LHCN-M2 (cell line): ENCODE measurements at places on chromosomes 6 and 20. TPM values are rescaled to one million over a fixed set of nuclear protein-coding genes. Genes with fewer than 3 reads are reported as not detected.

The PHACTR1 gene
- 11.0 and 12.0 TPM in 2 replicates for total RNA-seq

The SPINT3 gene
- not detected in 2 replicates for total RNA-seq

The CALHM5 gene
- total RNA-seq: 5.1 and 6.3 TPM in 2 replicates

The ANKEF1 gene
- 0.23 and 0.26 TPM in 2 replicates for total RNA-seq

The GINS1 gene
- 24.4 and 31.1 TPM in 2 replicates for total RNA-seq

The SIRPD gene
- not detected in 2 replicates for total RNA-seq

The MUC22 gene
- not detected in 2 replicates for total RNA-seq

The PHACTR3 gene
- total RNA-seq: 0.63 TPM in 1 of 2 replicates, not detected in the other

DNA sequence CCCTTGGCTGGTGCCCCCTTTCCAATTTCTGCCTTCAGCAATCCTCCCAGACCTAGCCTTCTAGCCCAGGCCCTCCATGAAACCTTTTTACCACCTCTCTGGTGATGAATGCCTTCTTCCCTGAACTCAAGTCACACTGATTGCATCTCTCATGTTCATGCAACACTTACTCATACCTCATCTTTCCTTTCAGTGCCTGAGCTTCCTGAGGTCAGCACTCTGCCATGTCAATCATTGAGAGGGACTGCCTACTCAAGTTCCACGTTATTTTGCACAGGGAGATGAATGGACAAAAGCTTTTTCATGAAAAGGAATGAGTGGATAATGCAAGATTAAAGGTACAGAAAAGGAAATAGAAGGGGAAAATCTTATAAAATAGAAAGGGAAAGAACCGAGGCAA is 60.1 kb upstream of the PLEKHG1 start:
- DNase-seq: no peak

DNA sequence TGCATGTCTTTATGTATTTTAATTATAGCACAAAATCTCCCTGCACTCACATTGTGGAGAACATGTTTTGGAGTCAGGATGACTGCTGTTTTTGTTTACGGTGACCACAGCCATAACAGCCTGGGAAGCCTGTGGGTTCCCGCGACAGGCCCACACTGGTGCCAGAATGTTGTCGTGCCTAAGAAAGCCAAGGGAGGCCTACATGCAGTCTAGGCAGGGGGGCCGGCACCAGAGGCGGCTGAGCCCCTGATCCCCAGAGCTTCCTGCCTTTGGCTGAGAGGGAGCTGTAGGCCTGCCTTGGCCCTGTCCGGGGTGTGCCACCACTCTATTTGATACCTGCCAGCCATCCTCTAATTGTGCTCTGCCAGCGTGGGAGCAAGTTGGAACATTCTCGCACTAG is 46.7 kb downstream of the TBC1D7 start:
- no peak for DNase-seq

DNA sequence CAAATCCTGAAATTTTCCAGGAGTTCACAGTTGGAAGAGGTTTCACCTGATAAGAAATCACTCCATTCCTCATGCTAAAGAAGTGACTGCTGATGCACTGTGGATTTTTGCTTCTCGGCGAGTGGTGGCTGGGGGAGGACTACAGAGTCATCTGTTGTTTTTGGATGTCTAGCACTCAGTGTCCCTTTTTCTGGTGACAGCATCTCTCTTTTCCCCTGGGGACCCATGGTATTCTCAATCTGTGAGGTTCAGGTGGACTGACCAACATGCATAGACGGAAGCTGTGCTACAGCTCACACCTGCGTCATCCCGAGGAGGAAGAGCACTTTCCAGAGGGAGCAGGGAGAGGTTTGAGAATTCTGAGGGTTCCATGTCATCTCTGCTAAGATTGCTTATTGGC is 42.7 kb upstream of the ZNF831 start:
- no peak for DNase-seq

DNA sequence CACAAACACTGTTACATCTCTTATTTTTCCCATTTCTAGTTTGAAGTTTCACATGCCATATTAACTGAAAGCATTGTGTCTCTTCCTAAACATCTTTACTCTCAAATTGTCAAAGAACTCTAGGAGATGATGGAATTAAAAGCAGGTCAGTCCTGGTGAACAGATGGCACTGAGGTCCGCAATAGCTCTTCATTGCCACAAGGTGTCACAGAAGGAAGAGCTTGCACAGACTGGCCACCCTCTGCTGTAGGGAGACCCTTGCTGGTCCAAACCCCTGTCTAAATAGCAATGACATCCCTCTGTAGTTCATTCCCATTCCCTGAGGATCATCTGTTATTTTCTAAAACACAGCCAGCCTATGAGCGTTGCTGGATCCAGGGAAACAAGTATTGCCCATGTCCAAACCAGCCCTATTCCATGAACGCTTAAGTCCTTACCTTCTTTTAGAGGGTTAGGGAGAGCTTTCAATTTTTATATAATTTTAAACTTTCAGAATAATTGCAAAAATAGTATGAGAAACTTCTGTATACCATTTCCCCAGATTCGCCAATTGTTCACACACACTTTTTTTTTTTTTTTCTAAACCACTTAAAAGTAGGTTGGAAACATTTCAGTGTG is 10.1 kb upstream of the HDAC2 start:
- DNase-seq: no peak

GRCh38 chr6:156954191-156954590 is 177.0 kb downstream of the ARID1B start:
- DNase-seq: no peak

GRCh38 chr20:21272279-21272678 is 30.9 kb upstream of the XRN2 start:
- DNase-seq: peak; percentile 45

DNA sequence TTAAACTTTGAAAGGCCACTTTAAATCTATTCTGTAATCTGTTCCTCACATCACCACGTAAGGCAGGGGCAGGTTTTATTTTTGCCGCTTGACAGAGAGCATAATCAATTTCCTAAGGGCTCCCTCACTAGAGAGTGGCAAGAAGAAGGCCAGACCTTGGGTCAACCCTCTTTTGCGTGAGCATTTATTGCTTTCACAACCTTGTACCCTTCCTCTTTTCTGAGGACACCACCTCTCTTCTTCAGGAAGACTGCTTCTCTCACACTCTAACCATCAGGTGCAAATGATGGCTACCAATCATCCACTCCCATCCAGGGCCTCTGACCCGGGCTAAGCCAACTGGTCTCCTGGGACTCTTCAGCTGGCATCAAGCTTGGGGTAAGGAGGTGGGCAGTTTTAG is 25.2 kb upstream of the QKI start:
- no peak for DNase-seq

DNA sequence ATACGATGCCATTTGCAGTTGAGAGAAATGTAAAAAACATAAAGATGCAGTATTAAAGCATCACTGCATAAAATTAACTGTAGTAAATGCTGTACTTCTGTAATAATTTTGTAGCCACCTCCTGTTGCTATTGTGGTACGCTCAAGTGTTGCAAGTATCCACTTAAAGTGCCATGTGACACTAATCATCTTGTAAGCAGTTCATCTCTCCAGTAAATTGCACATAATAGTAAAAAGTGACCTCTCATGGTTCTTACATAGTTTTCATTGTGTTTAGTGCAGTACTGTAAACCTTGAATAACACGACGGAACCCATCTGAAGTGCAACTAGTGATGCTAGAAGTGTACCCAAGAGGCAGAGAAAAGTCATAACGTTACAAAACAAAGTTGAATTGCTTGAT is 190.1 kb upstream of the VGLL2 start:
- DNase-seq: no peak

DNA sequence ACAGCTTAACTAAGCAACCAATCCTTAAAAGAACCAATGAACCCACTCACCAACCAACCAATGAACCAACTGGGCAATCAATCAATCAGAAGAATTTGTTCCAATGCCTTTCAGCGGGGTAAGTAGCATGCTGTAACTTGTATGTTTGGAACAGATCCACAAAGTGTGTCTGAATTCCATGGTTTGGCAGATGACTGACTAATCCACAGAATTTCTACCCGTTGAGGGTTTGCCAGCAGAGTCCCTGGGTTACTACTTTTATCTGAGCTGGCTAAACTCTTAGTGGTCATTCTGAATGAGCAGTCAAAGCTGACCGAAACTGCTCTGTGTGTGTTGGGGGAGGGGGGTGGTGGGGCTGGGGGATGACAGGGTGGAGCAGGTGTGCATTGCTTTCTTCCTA is 125.0 kb upstream of the JAG1 start:
- peak; percentile 67 for DNase-seq

DNA sequence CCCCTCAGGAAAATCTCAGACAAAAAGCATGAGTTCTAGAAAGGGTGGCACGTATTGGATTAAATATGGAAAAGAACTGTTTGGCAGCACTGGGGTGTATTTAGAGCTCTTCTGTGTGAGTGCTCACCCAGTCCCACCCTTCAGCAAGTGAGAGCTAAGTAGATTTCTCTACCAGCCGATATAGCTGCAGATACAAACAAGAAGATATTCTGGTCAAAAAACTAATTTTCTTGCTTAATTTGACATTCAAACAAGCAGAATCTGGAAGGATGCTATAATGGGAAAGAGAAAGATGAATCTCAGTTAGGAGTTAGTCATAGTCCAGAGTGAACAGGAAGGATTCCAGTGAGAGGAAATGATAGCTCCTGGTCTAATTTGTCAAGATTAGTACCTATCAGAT is 232.1 kb downstream of the TMEM242 start:
- no peak for DNase-seq

DNA sequence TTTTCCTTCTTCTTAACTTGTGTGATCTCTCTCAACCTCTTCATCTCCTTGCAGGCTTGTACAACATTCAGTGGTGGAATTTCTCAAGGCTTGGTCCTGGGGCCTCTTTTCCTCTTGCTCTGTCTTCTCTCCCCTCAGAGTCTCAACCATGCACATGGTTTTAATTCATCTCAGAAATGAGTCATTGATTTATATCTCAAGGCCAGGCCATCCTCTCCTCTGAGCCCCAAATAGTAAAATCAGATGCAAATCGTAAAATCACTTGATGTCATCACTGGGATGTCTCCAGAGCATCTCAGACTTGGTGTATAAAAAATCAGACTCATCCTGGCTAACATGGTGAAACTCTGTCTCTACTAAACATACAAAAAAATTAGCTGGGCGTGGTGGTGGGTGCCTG is 85.0 kb downstream of the FNDC1 start:
- DNase-seq: no peak

DNA sequence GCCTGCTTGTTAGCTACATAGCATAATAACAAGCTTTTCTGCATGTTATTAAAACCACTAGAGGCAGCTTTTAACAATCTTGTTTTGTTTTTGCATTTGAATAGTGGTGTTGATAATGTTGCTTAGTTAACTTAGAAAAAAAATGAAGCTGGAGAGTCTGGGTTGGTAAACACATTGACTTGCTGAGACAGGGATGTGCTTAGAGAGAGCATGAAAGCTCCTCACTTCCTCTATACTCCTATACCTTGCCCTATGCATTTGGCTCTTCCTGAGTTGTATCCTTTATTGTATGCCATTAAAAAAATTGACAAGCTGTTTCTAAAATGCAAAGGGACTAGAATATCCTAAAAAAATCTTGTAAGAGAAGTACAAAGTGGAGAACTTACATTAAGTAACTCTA is 13.6 kb downstream of the FAM83B start:
- no peak for DNase-seq

DNA sequence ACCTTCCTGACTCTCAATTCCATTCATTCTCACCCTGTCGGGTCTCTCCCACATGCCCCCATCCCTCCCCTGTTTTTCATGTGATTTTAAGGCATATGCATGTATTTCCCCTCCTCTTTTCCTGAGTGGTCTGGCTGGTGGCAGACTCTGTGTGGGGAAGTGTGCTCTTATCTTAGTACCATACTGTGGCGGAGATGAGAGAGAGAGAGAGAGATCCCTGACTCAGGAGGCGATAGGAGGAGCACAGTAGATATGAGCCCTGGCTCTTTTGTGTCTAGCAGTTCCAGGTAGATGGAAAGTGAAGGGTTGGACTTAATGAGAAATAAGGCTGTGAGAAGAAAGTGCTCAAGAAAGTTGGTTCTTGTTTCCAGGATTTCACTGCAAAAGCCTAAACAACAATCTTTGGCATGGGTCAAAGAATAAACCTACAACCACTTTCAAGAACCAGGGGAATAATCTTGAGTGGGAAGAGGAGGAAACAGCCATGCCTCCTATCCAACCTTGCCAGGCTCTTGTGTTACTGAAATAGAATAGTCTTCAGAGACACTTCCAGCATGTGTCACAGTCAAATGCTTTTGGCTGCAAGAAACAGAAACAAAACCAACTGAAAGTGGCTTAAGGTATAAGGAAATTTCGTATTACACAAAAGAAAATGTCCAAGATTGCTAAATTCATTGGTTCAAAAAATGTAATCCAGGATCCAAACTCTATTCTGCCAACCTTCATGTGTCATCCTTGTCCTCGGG is 123.8 kb upstream of the MYLIP start:
- no peak for DNase-seq

DNA sequence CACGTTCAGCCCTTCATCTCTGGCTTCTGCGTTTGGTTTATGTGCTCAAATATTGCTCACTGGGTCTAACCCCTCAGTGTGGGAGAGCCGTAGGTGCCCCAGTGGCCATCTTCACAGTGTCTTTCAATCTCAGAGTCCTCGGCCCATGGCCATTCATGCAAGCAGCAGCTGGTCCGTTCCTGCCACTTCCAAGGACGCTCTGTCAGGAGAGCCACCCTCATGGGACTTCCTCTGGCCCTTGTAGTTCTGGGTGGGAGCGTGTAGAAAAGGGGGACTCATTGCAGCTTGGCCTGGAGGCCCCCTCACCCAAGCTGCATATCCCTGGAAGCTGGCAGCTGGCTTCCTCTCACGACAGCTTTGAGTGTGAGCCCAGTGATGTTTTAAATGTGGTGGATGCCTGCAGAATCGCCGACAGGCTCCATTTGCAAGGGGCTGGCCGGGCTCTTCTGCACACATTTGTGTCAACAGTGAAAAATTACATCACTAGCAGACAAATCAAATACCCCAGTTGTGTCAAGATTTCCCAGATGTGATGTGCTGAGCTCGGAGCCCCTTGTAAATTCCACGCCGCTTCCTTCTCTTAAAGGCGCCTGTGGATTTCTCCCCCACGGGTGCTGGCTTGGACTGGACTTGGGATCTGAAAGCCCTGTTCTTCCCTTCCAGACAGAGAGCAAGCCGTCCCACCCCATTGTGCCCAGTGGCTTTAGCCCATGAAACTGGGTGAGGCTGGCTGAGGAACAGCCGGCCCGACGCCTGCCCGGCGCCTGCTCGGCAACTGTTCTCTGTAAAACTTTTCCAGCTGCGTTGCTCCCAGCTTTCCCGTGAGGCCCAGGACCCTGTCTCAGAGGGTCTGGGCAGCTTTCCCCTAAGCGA is 360.1 kb downstream of the TAF4 start:
- DNase-seq: no peak

DNA sequence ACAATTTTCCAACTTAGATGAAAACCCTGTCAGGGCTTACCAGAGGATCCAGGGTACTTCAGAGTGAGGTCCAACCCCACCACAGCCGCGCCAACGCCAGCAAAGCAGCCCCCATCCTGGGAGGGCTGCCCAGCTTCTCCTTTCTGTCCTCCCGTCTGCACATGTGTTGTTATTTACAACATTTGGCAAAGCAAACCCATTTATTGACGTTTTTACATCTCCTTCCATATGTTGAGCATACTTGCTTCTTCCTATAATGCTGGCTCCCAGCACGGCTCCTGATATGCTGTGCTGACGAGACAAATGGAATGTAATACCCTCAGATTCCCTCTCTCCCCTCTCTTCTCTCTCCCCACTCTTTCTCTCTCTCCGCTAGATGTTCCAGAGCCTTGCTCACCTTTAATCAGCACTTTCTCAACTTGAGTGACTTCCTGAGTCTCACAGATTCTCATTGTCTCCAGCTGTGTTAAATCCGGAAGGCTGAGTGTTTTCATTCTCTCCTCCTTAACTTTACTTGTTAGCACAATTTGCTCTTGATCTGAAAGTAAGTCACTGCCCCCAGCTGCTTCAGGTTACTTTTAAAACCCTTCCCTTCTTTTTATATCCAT is 22.7 kb downstream of the RCAN2 start:
- no peak for DNase-seq
